Small intestine (tissue), 16 donors: ENCODE measurements at places on chromosomes 7 and 10.

- DNase-seq: no peak
These were observed 15.7 kb downstream of the ADGRA1 start for GRCh38 chr10:133103311-133103910.

DNA sequence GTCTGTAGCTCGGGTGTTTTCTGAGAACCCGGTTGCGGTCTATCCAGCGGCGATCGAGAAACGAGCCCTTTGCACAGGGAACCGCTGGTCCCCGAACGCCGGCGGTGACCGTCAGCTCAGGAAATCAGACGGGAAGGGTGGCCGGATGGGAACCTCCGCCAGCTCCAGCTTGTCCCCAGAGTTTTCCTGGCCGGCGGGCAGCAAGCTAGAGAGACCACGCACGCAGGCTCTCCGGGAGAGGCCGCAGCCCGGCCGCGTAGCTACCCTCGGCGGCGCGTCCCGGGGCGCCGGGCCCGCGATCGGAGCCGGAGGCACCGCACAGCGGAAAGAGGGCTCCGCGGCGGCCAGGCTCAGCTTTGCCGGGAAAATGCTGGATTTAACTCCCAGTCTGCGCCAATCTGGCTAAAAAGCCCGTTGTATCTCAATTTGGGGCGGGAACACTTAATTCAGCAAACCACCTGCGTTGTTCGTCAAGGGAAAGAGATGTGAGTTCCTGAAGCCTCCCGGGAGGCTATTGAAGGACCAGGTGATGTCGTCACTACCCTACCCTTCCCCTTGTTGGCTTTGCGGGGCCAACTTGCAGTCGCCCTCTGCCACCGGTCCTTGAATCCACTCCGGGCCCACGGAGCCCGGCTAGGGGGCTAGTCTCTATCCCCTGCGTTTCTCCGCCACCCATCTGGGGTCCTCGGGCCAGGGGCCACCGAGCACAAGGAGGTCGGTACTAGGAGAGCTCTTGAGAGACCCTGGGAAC, 859 bp upstream of the CH25H start:
- DNase-seq: peak; percentile 10

GRCh38 chr10:132075909-132076577, 10.3 kb downstream of the JAKMIP3 start:
- no peak for DNase-seq

DNA sequence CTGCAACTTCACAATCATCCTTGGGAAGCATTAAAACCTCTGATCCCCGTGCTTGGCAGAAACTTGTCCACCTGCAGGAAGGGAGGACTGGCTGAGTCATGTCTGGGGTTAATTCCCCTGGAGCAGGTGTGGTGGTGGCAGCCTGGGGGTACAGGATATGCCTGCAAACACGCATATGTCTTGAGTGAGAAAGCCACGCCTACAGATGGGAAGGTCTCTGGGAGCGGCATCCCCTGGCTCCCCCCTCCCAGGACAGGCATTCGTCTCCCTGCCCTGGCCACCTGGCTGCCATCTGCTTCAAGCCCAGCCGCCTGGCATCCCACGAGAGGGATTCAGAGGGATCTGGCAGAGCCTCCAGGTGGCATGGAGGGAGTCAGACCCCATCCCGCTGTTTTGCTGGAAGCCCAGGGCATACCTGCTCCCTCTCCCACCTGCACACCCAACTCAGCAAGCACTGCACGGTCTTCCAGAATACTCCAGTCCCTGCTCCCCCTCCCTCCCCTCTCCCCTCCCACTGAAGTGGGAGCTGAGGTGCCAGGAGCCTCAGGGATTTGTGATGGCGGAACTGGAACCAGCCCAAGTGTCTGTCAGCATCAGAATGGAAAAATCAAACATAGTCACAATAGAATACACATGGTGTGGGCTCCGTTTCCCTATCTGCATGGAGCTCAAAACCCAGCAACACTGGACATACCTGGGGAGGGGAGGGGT, 61.0 kb downstream of the CAMK2B start:
- peak; percentile 16 for DNase-seq

DNA sequence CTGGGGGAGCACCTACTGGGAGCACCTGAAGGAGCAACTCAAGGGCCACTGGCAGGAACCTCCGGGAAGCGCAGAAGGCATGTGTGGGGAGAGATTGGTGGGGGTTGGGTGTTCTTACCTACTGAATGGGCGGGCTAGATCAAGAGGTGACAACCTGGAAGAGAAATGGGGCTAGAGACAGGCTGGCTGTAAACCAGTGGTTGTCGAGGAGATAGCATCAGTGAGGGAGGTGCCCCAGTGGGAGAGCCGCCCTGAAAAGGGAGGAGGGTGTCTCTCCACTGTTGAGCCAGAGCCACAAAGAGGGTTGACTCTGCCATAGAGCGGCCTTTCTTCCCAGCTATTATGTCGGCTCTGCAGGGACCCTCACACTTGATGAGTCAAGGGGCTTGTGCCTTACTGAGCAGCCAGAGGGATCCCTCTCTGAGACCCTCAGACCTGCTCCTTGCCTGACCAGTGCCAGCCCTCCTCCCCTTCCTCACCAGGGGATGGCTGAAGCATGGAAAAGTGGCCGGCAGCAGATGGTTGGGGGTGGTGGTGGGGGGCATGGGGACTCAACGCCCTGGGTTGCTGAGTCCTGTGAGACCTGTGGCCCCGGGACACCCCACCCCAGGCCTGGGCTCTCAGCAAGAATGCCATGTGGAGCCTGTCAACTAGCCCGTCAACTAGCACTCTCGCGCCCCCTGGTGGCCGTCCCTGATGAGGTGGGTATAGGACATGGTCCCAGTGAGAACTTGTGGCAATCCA, 36.4 kb upstream of the PURB start:
- peak; percentile 73 for DNase-seq

- no peak for DNase-seq
These were observed 41.6 kb downstream of the BICC1 start for GRCh38 chr10:58554316-58554715.

- DNase-seq: no peak
These were observed 700.2 kb downstream of the TYW1 start for GRCh38 chr7:67696878-67697277.

DNA sequence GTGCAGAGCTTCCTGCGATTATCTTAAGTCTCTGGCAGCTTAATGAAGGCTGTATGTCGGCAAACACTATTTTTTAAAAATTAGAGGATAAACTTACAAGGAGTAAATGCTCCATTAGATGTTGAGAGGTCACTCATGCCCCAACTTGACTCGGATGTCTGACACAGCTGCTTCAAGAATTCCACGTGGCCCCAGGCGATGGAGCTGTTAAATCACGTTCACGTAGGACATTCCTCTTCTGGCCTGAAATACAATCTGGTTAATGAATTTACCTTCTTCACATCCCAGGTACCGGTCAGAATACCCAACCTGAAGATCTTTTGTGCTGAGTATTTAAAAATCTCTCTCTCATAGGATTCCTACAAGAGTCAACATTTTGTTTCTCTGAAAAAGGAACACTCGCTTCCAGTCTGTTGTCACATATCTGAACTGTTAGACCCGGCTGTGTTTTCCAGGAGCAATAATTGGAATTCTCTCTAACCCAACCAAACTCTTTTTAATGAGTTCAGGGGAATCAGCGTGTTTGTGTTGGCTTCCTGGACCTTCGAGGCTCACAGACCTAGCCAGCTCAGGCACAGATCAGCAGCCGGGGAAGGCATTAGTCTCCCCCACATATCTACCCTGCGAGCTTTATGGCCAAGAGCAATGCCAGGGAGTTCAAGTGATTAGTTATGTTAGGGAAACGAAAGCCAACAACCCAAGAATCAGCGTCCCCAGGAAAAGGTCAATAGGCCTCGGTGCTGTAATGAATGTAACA, 284.9 kb downstream of the FGFR2 start:
- no peak for DNase-seq

GRCh38 chr10:8306685-8307364, 252.3 kb downstream of the GATA3 start:
- no peak for DNase-seq

DNA sequence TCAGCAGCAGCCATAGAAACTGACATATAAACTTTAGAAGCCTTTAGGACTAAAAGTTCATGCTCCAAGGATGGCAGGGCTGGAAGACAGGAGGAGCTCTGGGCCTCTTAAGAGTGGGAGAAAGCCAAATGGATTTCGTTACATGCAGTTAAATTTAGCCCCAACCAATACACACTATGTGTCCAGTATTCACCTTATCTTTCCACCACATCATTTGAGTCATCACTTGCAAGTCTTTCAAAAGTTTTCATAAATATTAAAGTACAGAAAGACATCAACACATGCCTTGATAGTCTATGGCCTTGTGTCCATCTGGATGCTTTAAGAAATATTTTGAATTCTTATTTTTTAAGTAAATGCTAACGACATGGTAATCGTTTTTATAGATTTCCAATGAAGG, 392.4 kb upstream of the LRRN3 start:
- no peak for DNase-seq
